ENCODE measurements at places on chromosomes 2 and 18.

GRCh38 chr2:100513650-100514049 lies 43.4 kb downstream of the NMS start:
- DNase-seq: no peak

- DNase-seq: no peak
These were observed 30.6 kb downstream of the R3HDM1 start for GRCh38 chr2:135561925-135562324.

DNA sequence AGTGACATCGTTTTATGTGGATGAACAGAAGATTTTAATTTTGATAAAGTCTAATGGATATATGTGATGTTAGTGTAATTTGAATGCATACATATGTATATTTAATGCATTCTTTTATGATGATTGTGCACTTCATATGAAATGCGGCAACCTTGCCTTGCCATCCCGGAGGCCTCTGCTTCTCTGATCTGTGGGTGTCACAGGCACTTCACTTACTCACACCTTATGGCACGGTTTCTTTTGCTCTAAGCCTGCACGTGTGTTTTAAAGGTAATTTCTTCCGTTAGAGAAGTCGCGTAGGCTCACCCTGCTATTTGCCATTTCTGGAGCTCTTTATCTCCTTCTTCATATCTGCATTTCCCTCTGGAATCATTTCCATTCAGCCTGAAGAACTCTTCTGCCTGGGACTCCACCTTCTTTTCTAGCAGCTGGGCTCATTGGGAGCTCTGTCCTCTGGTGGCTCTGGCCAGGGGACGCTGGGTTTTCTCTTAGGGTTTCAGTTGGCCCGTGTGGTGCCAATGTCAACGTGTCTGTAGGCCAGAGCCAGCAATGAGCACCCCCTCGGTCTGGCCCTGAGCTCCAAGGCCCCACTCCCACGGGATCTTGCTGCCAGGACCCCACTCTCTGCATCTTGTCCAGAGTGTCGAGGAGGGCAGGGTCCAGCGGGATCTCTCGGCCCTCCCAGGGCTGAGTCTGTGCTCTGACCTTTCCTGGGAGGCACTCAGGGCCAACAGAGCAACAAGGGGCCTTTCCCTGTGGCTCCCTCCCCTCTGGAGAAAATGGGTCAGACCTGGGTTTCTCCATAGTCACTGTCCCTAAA lies 97.3 kb downstream of the RTP5 start:
- no peak for DNase-seq

- no peak for DNase-seq
These were observed 580.8 kb downstream of the ERBB4 start for GRCh38 chr2:211957799-211958198.

GRCh38 chr2:85428343-85428881 lies 9.9 kb downstream of the SH2D6 start:
- no peak for DNase-seq

DNA sequence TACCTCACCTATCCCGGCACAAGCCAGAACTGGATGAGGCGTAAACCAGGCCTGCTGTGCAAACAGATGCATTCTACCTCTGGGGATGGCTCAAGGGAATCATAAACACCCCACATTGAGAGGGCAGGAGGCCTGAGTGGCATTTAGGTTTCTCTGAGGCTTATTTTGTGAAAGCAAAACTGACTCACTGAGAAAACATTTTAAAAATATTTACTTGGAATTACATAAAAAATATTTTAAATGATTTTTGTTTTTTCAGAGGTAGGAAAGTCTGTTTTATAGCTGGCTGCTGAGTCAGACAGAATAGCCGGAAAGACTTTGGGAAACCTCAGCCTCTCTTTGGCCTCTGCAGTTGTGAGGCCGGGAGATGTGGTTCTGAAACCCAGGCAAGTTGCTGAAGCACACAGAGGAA lies 244.1 kb downstream of the NCKAP5 start:
- DNase-seq: no peak

GRCh38 chr18:56815926-56816325 lies 164.8 kb downstream of the WDR7 start:
- no peak for DNase-seq

- DNase-seq: no peak
These were observed 499.0 kb downstream of the TMX3 start for GRCh38 chr18:68215931-68216330.

- peak; percentile 99 for DNase-seq
These were observed 98.6 kb downstream of the KCNS3 start for GRCh38 chr2:17976871-17977746.

- no peak for DNase-seq
These were observed 12.6 kb downstream of the KCNK3 start for GRCh38 chr2:26705126-26705525.

GRCh38 chr18:36547544-36547943 lies 250.0 kb downstream of the FHOD3 start:
- DNase-seq: no peak

DNA sequence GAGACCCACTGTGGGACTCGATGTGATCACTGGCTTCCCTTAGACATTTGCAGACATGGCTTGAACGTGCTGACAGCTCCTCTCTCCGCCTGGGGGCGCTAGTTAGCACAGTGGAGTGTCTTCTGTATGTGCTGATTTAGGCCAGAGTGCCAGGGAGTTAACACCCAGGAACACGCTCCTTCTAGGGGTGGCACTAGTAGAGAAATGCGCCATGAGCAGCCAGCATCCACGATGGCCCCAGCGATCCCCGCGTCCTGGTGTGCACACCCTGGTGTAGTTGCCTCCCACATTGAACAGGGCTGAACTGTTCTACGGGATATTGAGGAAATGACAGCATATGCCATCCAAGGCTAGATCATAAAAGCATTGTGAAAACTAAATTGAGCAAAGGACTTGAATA lies 11.4 kb upstream of the NMUR1 start:
- DNase-seq: no peak

DNA sequence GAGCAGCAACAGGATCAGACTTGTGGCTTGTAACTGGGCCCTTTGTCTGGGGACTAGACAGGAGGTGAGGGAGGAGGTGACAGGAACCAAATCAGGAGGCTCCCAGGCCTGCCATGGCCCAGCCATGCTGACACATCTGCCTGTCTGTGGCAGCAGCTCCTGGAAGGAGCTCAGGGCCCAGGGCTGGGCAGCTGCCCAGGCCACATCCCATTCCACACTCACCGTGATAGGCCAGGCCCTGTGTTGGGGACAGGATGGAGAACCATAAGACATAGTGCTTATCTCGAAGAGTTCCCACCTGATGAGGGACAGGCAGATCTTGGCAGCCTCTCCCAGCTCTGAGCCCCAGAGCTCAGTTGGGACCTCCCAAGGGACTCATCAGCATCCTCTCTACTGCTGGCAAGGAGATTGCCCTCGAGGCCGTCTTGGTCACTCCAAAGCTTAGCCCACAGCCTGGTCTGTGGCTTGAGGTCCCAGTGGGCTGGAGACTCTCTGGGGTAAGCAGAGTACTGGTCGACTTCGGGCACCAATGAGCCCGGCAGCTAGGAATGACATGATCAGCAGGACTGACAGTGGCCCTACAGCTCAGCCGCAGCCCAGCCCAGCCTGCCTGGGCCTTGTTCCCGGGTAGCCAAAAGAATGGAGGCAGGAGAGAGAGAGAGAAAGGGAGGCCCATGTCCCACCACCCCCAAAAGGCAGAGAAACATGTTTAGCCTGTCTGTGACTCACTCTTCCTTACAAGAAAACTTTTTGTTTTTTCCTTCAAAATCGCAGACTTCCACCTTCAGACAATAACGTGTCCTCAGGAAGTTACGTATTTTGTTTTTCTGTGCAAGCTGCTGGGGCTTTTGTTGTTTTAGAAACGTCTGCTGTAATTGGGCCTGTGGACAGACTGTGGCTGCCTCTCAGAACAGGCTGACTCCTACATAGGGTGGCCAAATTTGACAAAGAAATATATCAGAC lies 82.1 kb downstream of the HS1BP3 start:
- no peak for DNase-seq

DNA sequence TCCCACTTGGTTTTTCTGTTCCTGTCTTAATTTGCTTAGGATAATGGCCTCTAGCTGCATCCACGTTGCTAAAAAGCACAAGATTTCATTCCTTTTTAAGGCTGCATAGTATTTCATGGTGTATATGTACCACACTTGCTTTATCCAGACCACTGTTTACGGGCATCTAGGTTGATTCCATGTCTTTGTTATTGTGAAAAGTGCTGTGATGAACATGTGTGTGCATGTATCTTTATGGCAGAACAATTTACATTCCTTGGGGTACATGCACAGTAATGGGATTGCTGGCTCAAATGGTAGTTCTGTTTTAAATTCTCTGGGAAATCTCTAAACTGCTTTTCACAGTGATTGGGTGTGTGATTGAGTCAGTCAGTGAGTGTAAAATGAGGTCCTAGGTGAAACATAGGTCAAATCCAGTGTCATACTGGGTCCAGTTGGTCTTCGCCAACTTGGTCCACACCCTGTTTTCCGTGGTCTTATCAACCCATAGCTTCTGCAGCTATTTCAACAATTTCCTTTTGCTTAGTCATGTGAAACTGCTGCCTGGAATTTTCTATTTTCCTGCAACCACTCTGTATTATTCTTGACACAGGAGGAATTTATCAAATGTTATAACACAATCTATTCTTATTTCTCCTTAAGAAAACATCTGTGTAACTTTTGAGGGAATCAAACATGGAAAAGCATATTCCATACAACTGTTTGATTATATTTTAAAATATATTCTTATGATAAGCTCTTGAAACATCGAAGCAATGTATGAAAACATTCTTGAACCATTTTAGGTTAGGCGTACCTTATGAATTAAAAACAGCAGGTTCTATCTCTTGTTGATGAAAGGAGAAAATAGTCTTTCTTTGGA lies 82.9 kb downstream of the ADCYAP1 start:
- DNase-seq: peak; percentile 65

- DNase-seq: no peak
These were observed 166.8 kb upstream of the ID2 start for GRCh38 chr2:8514796-8515758.

- DNase-seq: no peak
These were observed 23.4 kb upstream of the TNS1 start for GRCh38 chr2:218026244-218026643.

GRCh38 chr2:10277293-10278028 lies 25.2 kb upstream of the HPCAL1 start:
- DNase-seq: no peak

- no peak for DNase-seq
These were observed 11.2 kb upstream of the NFE2L2 start for GRCh38 chr2:177275743-177276055.

DNA sequence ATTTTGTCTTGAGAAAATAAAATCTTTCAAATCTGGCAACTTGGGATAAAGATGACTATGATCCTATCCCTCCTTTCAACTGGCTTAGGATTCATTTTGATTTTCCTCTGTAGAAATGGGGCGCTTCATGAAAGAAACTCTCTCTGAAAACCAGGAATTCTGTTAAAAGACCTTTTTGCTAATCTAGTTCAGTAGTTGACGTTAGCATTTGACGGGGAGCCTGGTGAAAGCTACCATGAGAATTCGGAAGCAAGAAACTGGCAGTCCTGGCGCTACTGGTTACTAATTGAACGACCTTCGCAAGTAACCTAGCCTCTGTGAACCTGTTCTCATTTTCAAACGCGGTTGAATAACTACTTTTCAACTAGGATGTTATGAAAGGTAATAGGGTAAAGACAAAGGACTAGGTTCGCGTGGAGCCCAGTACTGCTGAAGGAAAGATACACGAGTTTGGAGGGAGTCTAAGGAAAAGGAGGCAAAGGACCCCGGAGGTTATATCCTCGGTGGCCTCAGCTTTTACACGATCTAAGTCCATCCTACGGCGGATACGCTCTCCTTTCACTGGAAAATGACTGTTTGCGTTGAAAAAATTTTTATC lies 604 bp upstream of the STK11IP start:
- DNase-seq: peak; percentile 4

- DNase-seq: no peak
These were observed 28.6 kb downstream of the CAPN13 start for GRCh38 chr2:30778611-30779010.

GRCh38 chr2:86706220-86706619 lies 13.9 kb upstream of the RMND5A start:
- no peak for DNase-seq

DNA sequence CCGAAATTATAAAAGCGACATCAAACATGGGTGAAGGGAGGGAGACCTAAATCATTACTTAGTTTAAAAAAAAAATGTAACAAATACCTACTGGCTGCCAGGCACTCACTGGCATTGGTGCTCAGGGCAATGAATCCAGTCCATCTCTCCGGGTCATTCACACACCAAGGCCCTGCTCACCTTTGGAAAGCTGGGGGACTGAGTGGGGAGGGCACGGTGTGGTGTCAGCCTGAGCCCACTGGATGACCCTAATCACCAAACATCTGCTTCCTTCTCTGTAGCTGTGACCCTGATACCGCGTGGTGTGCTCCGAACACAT lies 336 bp upstream of the DDX1 start:
- DNase-seq: no peak

DNA sequence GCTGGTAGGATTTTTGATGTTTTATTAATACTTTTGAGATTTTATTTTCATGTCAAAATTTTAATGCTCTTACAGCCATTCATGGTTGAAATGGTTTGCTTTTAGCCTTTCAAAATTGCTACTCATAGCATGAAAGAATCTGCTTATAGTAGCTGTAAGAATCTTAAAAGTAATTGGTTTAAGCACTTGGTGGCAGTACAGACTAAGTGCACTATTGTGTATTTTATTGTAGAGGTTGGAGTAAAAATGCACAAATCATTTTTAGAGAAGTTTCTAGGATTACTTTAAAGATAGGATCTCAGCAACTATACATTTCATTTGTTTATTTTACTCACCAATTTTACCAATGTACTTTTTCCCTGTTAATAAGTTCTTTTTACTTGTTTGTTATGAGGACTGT lies 205.8 kb downstream of the SPAG16 start:
- DNase-seq: no peak

GRCh38 chr2:232537499-232537898 lies 2.0 kb upstream of the CHRNG start:
- DNase-seq: no peak

DNA sequence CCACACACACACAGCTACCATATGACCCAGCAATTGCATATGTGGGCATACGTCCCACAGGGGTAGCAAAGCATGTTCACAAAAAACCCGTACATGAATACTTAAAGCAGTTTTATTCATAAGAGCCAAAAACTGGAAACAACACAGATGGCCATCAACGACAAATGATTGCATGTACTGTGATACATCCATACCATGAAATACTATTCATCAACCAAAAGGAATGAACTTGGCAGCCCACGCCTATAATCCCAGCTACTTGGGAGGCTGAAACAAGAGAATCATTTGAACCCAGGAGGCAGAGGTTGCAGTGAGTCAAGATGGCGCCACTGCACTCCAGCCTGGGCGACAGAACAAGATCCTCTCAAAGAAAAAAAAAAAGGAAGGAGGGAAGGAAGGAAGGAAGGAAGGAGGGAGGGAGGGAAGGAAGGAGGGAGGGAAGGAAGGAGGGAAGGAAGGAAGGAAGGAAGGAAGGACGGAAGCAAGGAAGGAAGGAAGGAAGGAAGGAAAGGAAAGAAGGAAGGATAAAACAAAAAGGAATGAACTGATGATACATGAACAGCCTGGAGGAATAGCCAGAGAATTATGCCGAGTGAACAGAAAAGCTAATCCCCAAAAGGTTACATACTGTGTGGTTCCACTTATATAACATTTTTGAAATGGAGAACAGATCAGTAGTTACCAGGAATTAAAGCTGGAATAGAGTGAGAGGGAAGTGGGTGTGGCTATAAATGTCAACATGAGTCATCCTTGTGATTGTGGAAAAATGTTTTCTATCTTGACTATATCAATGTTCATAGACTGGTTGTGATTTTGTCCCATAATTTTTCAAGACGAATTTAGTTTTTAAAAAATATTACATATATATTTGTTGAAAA lies 19.6 kb upstream of the YPEL5 start:
- DNase-seq: no peak
